ENCODE measurements at places on chromosomes 2 and 18. TPM values are rescaled to one million over a fixed set of nuclear protein-coding genes. Genes with fewer than 3 reads are reported as not detected.

The NDC80 gene
- 96.8 TPM for total RNA-seq

The KIF5C gene
- total RNA-seq, result 18.6 TPM

The REV1 gene
- total RNA-seq, result 32.3 TPM

The AQP12B gene
- not detected for total RNA-seq

DNA sequence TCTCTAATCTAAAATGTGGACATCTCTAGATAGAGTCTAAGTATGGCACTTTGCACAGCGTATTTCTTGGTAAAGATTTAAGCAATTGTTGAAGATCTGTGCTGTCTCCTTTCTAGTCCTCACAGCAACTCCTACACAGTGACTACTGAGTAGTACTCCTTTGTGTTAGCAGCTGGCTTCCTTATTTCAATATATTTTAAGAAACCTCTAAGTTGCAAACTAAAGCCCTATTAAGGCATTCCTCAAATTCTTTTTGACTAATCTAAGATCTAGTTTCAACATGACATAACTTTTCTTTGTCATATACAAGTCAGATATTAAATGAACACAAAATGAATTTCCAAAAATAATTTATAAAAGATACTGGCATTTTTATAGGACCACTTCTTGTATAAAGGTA lies 121.8 kb upstream of the DNAJC10 start:
- no peak overlapping the region for H3K27ac ChIP-seq
- H3K36me3 ChIP-seq, result no peaks in the 10 kb centered on the region

DNA sequence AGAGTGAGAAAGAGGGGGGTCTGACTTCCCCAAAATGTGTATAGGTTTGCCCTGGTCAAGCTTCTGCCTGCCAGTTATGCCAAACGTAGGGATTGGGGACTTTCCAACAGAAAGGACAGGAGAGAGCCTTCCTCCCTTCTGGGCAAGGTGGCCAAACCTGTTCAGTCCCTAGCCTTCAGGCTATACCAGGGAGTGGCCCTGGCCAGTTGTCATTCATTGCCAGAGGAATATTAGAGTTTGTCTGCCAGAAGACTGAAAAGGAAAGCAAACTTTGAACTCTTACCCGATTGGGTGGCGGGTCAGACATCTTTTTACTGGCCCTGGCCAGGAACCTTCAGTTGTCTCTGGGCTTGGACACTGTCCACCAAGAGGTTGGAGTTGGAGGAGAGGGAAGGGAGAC lies 22.1 kb downstream of the RAB3GAP1 start:
- H3K27me3 ChIP-seq, result no peaks in the 10 kb centered on the region
- H3K4me3 ChIP-seq, result no peak overlapping the region

DNA sequence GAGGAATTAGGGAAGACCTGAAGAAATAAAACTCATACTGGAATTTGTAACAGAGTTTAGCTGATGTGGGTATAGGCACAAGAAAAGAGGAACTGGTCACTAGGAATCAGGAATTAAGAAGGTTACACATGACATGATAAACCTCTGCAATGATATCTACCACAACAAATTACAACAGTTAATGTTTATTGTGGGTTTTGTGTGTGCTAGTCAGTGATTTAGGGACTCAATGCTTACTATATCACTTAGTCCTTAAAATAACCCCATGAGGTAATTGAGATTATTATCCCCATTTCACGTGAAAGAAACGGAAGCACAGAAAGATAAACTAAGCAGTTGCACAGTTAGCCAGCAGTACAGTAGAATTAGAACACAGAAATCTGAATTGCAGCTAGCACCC lies 415.8 kb upstream of the ZEB2 start:
- H3K36me3 ChIP-seq, result no peaks in the 10 kb centered on the region
- no peaks in the 10 kb centered on the region for H3K4me1 ChIP-seq
- DNase-seq, result no peak
- no peak overlapping the region for H3K27ac ChIP-seq

GRCh38 chr2:179809606-179810005 lies 51.8 kb downstream of the ZNF385B start:
- no peaks in the 10 kb centered on the region for H3K4me1 ChIP-seq
- H3K27me3 ChIP-seq, result peaks cover 12% of the 10 kb centered on the region
- no peaks in the 10 kb centered on the region for H3K36me3 ChIP-seq
- H3K4me3 ChIP-seq, result no peak overlapping the region
- H3K27ac ChIP-seq, result no peak overlapping the region

DNA sequence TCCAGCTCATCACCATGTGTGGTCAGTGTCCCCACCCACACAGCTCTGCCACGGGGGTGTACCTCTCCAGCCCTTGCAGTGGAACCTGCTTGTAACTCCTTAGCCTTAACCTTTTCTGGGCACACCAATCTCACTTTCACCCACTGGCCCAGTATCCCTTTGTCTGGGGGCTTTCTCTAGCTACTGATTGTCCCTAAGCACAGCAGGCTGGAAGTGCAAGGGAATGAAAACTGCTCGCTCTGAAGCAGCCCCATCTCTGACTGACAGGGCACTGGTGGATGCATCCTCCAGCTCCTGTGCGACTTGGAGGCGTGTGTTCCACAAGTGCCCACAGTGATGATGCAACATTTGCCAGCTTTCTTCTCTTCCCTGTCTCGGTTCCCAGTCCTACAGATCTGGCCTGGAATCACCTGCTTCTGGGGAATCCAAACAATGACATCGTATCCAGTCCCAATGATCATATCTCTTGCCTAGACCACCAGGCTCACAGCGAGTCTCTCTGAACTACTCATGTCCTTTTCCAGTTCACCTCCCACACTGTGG lies 33.6 kb downstream of the SCTR start:
- peaks cover 6% of the 10 kb centered on the region for H3K27me3 ChIP-seq
- no peaks in the 10 kb centered on the region for H3K36me3 ChIP-seq
- no peaks in the 10 kb centered on the region for H3K4me1 ChIP-seq
- H3K4me3 ChIP-seq, result no peak overlapping the region
- DNase-seq, result no peak

DNA sequence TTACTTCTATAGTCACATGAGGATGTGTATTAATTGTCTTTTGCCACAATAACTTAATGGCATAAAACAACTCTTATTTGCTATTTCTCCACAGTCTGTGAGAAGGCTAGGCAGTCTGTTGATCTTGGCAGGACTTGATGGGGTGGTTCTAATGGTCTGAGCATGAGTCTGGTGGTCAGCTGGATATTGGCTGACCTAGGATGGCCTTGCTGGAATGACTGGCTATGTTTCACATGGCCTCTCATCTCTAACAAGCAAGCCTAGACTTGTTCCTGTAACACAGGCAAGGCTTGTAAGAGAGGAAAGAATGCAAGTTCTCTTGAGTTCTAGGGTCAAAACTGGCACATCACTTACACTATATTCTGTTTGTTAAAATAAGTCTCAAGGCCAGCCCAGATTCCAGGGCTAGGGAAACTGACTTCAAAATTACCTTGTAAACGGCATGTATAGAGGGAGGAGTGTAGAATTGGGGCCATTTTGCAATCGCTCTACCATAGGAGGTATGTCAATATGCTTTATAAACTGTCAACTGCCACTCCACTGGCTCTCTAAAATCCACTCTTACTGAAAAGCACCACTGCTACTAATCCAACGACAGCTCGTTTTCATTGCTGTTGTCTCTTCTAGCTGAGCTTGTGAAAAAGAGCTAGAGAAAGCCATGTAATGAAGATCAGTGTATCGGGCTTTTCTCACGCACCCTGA lies 325.0 kb upstream of the PKDCC start:
- H3K36me3 ChIP-seq, result no peaks in the 10 kb centered on the region
- no peaks in the 10 kb centered on the region for H3K27me3 ChIP-seq
- peaks cover 3% of the 10 kb centered on the region for H3K4me1 ChIP-seq
- H3K4me3 ChIP-seq, result no peak overlapping the region
- H3K27ac ChIP-seq, result no peak overlapping the region

DNA sequence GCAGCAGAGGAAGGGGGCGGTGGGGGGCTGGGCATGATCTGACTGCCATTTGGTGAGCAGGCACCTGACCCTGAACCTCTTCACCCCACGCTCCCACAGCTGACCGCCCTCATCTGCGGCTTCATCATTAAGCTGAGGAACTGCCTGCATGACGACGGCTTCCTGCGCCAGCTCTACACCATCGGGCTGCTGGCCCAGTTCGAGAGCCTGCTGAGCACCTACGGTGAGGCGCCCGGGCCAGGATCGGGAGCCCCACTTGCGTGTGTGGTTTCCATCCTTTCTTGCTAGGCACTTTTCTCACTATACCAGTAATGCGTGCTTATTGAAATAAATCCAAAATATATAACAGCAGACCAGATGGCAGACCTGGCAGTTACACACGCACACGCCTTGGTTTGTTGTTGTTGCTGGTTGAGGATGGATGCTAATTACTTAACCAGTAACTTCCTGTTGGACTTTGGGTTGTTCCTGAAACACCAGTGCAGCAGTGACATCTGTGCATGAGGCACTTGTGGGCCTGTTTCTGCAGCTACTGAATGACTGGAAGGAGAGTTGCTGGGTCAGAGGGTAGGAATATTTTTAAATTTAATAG lies 43.7 kb downstream of the COA5 start:
- no peak overlapping the region for H3K4me3 ChIP-seq
- H3K27ac ChIP-seq, result no peak overlapping the region
- H3K36me3 ChIP-seq, result peaks cover 4% of the 10 kb centered on the region

GRCh38 chr2:233593201-233593600 lies 24.2 kb upstream of the UGT1A8 start:
- no peaks in the 10 kb centered on the region for H3K36me3 ChIP-seq
- H3K27ac ChIP-seq, result no peak overlapping the region
- no peak for DNase-seq
- H3K4me1 ChIP-seq, result no peaks in the 10 kb centered on the region
- peaks cover 2% of the 10 kb centered on the region for H3K27me3 ChIP-seq

DNA sequence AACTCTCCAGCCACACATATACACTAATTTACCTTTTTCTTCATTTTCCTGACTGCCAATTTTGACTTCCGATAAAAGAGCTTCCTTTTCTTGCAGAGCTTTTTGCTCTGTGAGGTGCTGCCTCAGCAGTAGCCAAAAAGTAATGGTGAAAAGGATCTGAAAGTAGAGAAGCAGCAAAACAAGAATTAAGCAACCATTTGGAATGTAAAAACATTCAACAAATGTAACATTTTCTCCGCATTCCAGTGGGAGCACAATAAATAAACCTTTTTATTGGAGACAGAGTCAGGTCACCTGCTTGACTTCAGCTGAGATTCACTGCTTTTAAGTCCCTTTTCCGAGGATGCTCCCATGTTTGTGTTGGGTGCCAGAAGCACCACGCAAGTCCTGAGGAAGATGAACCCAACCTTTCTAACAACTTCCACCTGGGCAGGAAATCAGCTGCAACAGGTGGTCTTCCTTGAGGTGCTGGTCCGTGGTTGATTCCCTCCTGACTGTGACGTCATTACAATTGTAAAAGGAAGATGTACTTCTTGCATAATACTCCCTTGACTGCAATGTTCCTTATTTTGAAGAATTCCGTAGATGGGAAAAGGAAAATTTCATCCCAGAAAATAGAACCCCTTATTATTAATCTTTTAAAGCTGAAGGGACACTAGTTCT lies 265.5 kb downstream of the NAPG start:
- no peak overlapping the region for H3K4me3 ChIP-seq
- H3K27me3 ChIP-seq, result peaks cover 8% of the 10 kb centered on the region
- H3K4me1 ChIP-seq, result peaks cover 2% of the 10 kb centered on the region
- no peaks in the 10 kb centered on the region for H3K36me3 ChIP-seq
- DNase-seq, result no peak
- H3K27ac ChIP-seq, result no peak overlapping the region
